Esophagus muscularis mucosa (tissue), 4 donors: ENCODE measurements at places on chromosomes 4 and X. TPM values are rescaled to one million over a fixed set of nuclear protein-coding genes. Genes with fewer than 3 reads are reported as not detected.
A peak's percentile ranks its signal among the peaks of the same experiment; 100 is the strongest.

- H3K27ac ChIP-seq, result no peak overlapping the region
- no peak for DNase-seq
- no peaks in the 10 kb centered on the region for H3K27me3 ChIP-seq
- H3K36me3 ChIP-seq, result no peaks in the 10 kb centered on the region
These were observed 130.2 kb upstream of the FAM9B start for GRCh38 chrX:9164086-9164485.

CDS1 gene
- total RNA-seq, result 0.99 TPM

VCX3A gene
- total RNA-seq, result not detected

DNA sequence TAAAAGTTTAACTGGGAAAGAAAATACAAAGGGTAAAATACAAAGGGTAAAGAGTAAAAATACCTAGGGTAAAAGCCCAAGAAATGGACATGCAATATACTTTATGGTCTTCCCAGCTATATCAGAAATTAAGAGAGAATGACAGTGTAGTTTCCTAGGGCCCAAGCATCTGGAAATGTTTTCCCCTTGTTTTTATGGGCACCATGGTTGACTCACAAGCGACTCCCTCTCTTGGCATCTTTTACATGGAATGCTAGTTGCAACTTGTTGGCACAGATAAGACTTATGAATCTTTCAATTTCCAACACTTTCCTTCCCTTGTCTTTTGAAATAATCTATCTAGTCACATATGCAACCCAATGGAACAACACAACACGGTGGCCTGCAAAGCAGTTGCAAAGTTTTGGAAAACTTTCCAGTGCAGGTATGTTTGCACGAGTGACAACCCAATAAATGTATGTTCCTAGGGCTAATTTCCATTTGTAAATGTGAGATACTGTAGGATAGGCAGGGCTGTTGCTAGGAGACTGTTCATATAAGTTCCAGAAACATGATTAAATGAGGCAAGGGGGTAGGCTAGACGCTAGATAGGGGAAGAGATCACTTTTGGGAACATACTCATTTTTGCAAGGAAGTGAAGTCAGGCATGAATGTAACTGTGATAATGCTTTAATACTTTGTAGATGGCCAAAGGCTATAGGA is 36.4 kb upstream of the CWH43 start:
- DNase-seq, result peak; percentile 60
- H3K4me3 ChIP-seq, result no peak overlapping the region
- H3K36me3 ChIP-seq, result no peaks in the 10 kb centered on the region
- no peaks in the 10 kb centered on the region for H3K4me1 ChIP-seq
